Ovary (tissue), 10 donors: ENCODE measurements at places on chromosomes 12 and 14. TPM values are rescaled to one million over a fixed set of nuclear protein-coding genes. Genes with fewer than 3 reads are reported as not detected.

The BIN2 gene
- 1.4 TPM for total RNA-seq

The OTX2 gene
- not detected for total RNA-seq

The KRT72 gene
- not detected for total RNA-seq

The ADCY4 gene
- total RNA-seq, result 10.9 TPM

The STON2 gene
- 15.0 TPM for total RNA-seq

The VDR gene
- total RNA-seq, result 2.7 TPM

The SMOC1 gene
- 4.7 TPM for total RNA-seq

The FOXG1 gene
- total RNA-seq, result 1.3 TPM

The ADAM21 gene
- 0.20 TPM for total RNA-seq

The NPFF gene
- total RNA-seq, result not detected

The LALBA gene
- total RNA-seq, result not detected

The LTB4R2 gene
- total RNA-seq, result 4.5 TPM

The OASL gene
- 0.34 TPM for total RNA-seq

The CDKN3 gene
- total RNA-seq, result 0.56 TPM

The NPC2 gene
- total RNA-seq, result 222 TPM

The LGR5 gene
- 1.6 TPM for total RNA-seq

The TAS2R9 gene
- not detected for total RNA-seq

The BICDL1 gene
- total RNA-seq, result 147 TPM

The TSPAN19 gene
- not detected for total RNA-seq

The DBX2 gene
- not detected for total RNA-seq

The LRIG3 gene
- total RNA-seq, result 42.1 TPM

The TSPAN9 gene
- total RNA-seq, result 62.2 TPM

The POTEM gene
- not detected for total RNA-seq

The TOGARAM1 gene
- 25.4 TPM for total RNA-seq

The BTBD7 gene
- 19.6 TPM for total RNA-seq

The FAIM2 gene
- 2.4 TPM for total RNA-seq

The CATSPERB gene
- total RNA-seq, result 0.28 TPM

The TCL1B gene
- total RNA-seq, result not detected

The CACNA2D4 gene
- total RNA-seq, result 2.8 TPM

The HOXC13 gene
- total RNA-seq, result not detected

The P2RX2 gene
- total RNA-seq, result not detected

The KLRC3 gene
- total RNA-seq, result 0.72 TPM

The DYRK4 gene
- total RNA-seq, result 45.0 TPM

The TPH2 gene
- total RNA-seq, result 0.23 TPM

The OTUB2 gene
- 1.6 TPM for total RNA-seq

The KLHL28 gene
- 9.3 TPM for total RNA-seq

The DNAH10 gene
- total RNA-seq, result 0.97 TPM

The MIP gene
- not detected for total RNA-seq

The ZBTB25 gene
- total RNA-seq, result 13.5 TPM

The RNASE3 gene
- not detected for total RNA-seq

The KRT3 gene
- not detected for total RNA-seq

The FGF6 gene
- total RNA-seq, result not detected

The FBXO34 gene
- 18.1 TPM for total RNA-seq

The DACT1 gene
- total RNA-seq, result 22.7 TPM

The FOXN4 gene
- not detected for total RNA-seq

The INSM2 gene
- not detected for total RNA-seq
